Stimulated activated CD8-positive, alpha-beta memory T cell treated with anti-CD3 and anti-CD28 coated beads, Interleukin-15, amount 100 ng/mL, for 4 hours (primary cell): ENCODE measurements at places on chromosomes 1 and 21.

GRCh38 chr1:37098237-37098636 lies 63.9 kb upstream of the GRIK3 start:
- DNase-seq = no peak

DNA sequence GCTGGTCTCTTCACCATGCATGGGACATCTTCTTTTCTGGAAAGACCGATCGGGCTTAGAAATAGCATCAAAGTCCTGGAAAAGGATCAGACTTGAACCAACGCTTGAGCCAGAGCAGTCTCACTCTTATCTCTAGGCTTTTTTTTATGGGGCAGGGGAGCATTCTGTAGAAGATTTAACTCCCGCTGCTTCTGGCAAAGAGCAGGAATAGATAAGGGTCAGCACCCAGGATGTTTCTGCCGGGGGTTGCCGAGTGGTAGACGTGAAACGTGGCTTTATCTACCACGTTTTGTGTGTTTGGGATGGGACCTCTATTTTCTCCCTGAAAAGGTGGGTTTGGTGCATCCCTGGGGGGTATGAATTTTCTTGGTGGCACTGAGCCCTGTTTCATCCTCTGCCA lies 18.8 kb downstream of the SPSB1 start:
- no peak for DNase-seq

DNA sequence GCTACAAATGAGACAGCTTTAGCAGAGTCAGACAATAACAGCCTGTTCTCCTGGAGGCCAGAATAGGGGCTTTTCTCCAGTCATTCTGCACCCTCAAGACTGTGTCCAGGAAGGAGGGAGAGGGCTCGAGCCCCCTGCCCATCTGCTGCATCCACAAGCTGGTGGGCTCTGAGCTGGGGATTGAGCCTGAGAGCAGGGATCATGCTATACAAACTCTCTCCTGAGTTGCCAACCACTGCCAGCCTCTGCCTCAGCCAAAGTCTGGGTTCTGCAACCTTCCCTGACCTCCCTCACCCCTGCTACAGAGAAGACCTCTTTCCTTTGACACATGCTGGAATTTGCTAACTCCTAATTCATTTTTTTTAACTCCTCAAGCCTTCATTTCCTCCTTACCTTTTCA lies 14.8 kb upstream of the PPM1J start:
- DNase-seq = no peak

GRCh38 chr1:227391879-227392278 lies 73.6 kb upstream of the CDC42BPA start:
- no peak for DNase-seq

GRCh38 chr1:156999596-157000320 lies 45.8 kb downstream of the ARHGEF11 start:
- no peak for DNase-seq

- DNase-seq = no peak
Measured at GRCh38 chr1:230011333-230012092, 55.5 kb upstream of the GALNT2 start.

GRCh38 chr1:215054266-215054665 lies 28.3 kb upstream of the KCNK2 start:
- DNase-seq = no peak

- DNase-seq = no peak
Measured at GRCh38 chr1:166701603-166702100, 137.6 kb upstream of the POGK start.

- DNase-seq = no peak
Measured at GRCh38 chr1:164876398-164877116, 317.6 kb downstream of the PBX1 start.

- no peak for DNase-seq
Measured at GRCh38 chr1:165408518-165408917, 36.4 kb downstream of the RXRG start.

GRCh38 chr1:36937371-36937770 lies 96.9 kb downstream of the GRIK3 start:
- DNase-seq = no peak

GRCh38 chr1:72845981-72846380 lies 563.6 kb upstream of the NEGR1 start:
- DNase-seq = no peak

- no peak for DNase-seq
Measured at GRCh38 chr1:15543589-15544568, 17.2 kb downstream of the DNAJC16 start.

GRCh38 chr1:116704278-116704677 lies 36.7 kb upstream of the IGSF3 start:
- no peak for DNase-seq

DNA sequence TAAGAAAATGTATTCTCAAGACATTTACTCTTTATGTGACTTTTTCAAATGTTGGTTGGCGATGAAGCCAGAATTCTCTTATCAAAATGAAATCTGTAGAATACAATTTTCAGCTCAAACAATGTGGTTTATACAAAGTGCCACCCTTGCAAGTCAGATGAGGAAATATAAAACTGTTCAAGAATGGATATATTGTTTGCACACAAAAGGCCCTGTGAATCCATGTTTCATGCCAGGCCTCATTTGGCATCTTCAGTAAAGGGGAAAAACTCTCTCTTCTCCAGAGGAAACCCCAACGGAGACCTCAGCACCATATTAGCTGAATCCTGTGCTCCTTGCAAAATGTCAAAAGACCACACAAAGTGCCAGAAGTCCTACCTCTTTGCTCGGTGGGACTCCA lies 310.4 kb downstream of the RRAGC start:
- DNase-seq = no peak

GRCh38 chr1:172144445-172145061 lies 275.9 kb upstream of the C1orf105 start:
- no peak for DNase-seq

GRCh38 chr1:7664893-7665250 lies 106.2 kb upstream of the VAMP3 start:
- DNase-seq = no peak
